ENCODE measurements at places on chromosomes 6 and 20.

- DNase-seq, result no peak
Observed at GRCh38 chr6:42923666-42924065, 5.6 kb upstream of the CNPY3 start.

DNA sequence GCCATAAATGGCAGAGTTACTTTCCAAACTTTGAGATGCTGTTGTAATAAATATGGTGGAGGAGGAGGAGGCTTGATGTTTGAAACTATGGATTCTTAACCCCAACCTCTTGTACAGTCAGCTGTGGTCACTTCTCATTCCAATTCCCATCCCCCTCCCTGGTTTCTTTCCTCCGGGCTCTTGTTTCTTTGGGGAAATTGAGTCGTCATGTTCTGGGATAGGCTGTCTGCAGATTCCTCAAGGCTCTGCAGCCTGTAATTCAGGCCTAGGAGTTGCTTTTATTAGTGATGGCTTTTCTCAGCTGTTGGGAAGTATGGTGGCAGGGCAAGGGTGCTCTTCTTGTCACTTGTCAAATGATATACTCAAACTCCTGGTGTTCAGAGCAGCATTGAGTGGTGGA is 2.6 kb downstream of the PTK7 start:
- no peak for DNase-seq

- no peak for DNase-seq
Observed at GRCh38 chr6:77424761-77425160, 38.5 kb downstream of the HTR1B start.

DNA sequence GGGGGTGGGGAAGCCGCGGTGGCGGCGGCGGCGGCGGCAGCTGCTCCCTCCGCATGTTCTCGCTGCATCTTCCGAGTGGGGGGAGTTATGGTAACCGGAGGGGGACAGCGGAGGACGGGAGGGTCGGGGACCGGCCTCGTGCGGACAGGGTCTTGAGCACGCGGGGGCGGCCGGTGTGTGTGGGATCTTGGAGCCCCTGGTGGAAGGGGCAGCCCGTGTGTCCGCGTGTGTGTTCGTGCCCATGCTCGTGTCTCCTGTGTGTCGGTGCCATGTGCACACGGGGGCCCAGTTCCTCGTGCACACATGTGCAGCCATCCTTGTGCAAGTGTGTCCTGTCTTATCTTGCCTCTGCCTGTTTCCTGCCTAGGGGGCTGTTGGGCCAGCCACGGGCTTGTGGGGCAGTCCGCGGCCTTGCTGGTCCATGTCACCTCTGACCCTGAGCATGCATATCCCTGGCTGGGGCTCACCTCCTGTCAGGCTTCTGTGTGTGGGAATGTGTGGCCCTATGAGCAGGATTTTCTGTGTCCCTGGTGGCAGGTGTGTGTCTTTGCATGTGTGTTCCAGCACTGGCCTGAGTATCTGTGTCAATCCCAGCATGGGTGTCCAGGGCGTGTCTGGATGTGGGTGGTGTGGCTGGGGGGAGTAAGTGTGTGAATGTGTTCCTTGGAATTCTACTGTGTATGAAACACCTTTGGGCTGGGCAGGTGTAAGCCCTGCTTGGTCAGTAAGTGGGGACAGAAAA is 8.5 kb downstream of the SYNGAP1 start:
- DNase-seq, result no peak

- DNase-seq, result no peak
Observed at GRCh38 chr6:167824591-167825331, 1.9 kb upstream of the AFDN start.

GRCh38 chr20:48720256-48720985 is 107.4 kb downstream of the PREX1 start:
- DNase-seq, result no peak

Data from GM12864 (cell line).